ENCODE measurements at places on chromosomes 6 and 20. TPM values are rescaled to one million over a fixed set of nuclear protein-coding genes. Genes with fewer than 3 reads are reported as not detected.
A peak's percentile ranks its signal among the peaks of the same experiment; 100 is the strongest.

The SAMD3 gene
- 1.1 TPM for polyA plus RNA-seq

- DNase-seq: no peak
These were observed 5.4 kb downstream of the EYA2 start for GRCh38 chr20:46900086-46900485.

- peak; percentile 89 for DNase-seq
These were observed 74.0 kb downstream of the SSR1 start for GRCh38 chr6:7238900-7239589.

The CALHM4 gene
- 1.4 TPM for polyA plus RNA-seq

GRCh38 chr6:21150667-21151066 lies 442.9 kb upstream of the SOX4 start:
- DNase-seq: no peak

The ID1 gene
- 132 TPM for polyA plus RNA-seq

The DEFB124 gene
- polyA plus RNA-seq: 0.48 TPM

The GABBR1 gene
- polyA plus RNA-seq: 99.7 TPM

The TAAR6 gene
- polyA plus RNA-seq: 0.18 TPM

The DCBLD1 gene
- polyA plus RNA-seq: 13.9 TPM

GRCh38 chr20:55095745-55096400 lies 620.5 kb downstream of the DOK5 start:
- DNase-seq: no peak

DNA sequence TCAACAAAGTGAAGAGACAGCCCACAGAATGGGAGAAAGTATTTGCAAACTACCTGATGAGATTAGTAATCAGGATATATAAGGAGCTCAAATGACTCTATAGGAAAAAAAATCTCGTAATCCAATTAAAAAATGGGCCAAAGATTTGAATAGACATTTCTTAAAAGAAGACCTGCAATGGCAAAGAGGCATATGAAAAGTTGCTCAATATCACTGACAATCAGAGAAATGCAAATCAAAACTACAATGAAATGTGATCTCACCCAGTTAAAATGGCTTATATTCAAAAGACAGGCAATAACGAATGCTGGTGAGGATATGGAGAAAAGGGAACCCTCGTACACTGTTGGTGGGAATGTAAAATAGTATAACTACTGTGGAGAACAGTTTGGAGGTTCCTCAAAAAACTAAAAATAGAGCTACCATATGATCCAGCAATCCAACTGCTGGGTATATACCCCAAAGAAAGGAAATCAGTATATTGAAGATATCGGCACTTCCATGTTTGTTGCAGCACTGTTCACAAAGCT lies 65.0 kb downstream of the TOX2 start:
- no peak for DNase-seq

The CRIP3 gene
- 7.3 TPM for polyA plus RNA-seq

DNA sequence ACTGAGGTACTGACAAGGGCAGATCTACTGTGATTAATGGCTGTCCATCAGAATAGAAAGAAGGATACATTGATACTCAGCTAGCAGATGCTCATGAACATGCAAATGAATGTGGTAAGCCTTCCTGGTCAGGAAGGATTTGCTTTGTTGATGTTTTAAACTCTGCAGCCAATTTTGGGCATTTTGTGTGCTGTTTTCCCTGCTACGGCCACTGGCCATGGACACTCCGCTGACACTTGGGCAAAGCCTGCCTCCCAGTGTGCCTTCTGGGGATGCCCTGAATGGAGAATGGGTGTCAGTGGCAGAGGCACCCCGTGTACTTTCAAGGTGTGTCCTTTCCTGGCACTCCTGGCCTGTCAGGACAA lies 113.1 kb downstream of the SOBP start:
- DNase-seq: no peak

- no peak for DNase-seq
These were observed 61.5 kb downstream of the EDN1 start for GRCh38 chr6:12351672-12352071.

The KCNK5 gene
- 9.6 TPM for polyA plus RNA-seq

- no peak for DNase-seq
These were observed 13.2 kb upstream of the FRK start for GRCh38 chr6:116073765-116074440.

The OR2J3 gene
- not detected for polyA plus RNA-seq

DNA sequence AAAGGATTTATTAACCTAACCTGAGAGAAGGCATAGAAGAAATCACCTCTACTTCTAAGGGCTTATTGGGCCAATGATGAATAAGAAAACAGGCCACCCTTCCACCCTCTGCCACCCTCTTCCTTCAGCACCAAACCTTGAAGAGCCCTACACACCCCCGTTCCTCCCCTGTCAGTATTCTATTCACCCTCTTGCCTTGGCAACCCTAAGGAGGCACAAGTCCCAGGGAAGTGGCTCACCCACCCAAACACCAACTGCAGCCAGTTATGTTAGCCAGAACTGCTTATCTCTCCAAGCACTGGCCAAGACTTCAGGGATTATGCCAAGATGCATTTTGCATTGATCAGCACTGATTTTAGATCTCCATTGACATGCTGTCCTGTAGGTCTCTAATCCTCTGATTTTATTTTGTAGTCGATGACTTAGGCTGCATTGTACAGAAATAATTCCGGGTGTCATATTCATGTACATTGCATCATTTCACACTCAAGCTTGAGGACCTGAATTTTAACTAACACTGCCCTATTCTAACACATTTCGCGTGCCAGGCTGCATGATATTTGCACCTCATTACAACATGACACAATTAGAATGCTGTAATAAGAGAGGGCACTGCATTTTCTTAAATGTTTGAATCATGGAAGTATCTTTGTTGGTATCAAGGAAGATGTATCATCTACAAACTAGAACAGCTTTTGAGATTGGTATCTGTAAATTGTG lies 15.7 kb downstream of the CNKSR3 start:
- DNase-seq: no peak

DNA sequence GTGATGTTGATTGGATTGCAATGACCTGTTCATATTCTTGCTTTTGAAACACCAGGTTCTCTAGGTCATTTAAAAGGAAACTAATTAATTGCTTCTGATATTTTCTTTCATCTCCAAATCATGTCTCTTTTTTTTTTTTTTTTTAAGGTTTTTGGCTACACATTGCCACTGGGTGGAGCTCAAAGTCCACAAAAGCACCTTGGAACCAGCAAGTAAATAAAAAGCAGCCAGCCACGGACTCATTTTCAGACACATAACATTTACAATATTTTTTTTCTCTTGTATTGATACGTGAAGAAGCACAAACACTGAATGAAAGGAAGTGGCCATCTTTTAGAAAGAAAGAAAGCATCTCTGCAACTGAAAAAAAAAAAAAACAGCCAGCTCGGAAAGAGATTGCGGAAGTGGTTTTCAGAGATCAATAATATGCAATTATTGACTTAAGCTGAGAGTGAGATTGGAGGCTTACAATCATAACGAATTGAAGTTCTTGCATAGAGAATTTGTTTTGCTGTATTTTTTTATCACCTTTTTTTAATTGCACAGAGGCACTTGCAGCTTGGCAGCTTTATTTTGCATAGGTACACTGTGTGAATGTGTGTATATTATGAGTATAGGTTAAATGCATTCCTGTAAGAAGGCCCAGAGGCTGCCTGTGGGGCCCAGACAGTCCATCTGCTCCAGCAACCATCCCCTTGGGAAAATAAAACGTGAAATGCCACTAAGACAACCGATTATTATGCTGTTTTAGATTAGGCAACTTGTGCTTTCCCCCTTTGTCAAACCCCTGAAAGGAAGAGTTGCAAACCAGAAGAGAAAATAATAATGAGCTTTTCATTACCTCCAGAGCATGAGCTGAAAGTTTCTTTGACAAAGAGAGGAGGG lies 28.2 kb downstream of the CGA start:
- DNase-seq: peak; percentile 58

DNA sequence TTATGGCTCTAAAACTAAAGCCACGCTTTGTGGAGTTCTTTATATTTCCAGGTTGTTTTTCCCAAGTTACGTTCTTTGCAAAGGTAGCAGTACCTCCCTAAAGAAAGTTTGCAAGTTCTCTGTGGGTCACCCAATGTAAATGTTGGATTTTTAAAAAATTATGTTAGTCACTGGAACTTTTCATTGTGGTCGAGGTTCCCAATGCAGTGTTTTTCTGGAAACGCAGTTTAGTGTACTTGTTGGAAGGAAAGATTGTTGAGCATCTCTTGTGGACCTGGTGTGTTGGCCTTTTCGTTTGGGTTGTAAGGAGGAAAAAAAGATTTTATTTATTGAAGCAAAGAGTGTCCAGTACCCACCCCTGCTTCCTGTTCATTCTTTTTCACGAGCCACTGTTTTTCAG lies 1.4 kb downstream of the TOP1 start:
- DNase-seq: no peak

The MOG gene
- not detected for polyA plus RNA-seq

- no peak for DNase-seq
These were observed 7.8 kb upstream of the GFOD1 start for GRCh38 chr6:13495112-13495776.

- DNase-seq: no peak
These were observed 155.6 kb downstream of the ZFP64 start for GRCh38 chr20:52035977-52036376.

- no peak for DNase-seq
These were observed 73.2 kb downstream of the BCKDHB start for GRCh38 chr6:80179695-80180094.

The TFAP2D gene
- polyA plus RNA-seq: not detected

The ADTRP gene
- 1.2 TPM for polyA plus RNA-seq

GRCh38 chr6:124233221-124233620 lies 429.6 kb downstream of the NKAIN2 start:
- no peak for DNase-seq

The ZNF165 gene
- 4.9 TPM for polyA plus RNA-seq

- DNase-seq: peak; percentile 26
These were observed 10.9 kb upstream of the BMP5 start for GRCh38 chr6:55886185-55886836.

- DNase-seq: peak; percentile 85
These were observed 1.4 kb upstream of the FOXO3 start for GRCh38 chr6:108559097-108559883.

- no peak for DNase-seq
These were observed 21.0 kb downstream of the EPB41L1 start for GRCh38 chr20:36175475-36175995.

- DNase-seq: no peak
These were observed 447.4 kb downstream of the KIF16B start for GRCh38 chr20:16125816-16126215.

The ZNF311 gene
- polyA plus RNA-seq: 7.9 TPM

The SERPINB6 gene
- 89.2 TPM for polyA plus RNA-seq

DNA sequence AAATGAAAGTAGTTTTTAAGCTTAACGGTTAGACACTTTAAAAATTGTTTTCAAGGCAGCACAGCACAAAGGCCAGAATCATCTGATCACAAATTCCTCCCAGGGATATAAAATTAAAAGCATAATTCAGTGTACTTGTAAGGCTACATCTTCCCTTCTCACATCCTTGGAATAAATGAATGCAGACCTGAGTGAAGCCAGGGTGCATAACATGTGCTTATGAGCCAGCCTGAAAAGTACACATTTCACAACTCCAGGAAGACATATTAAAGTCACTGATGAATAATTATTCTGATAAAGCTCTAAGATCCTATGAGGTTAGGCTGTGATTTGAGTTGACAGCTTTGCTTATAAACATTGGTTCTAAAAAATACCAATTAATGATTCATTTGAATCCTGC lies 163.6 kb downstream of the BTBD9 start:
- no peak for DNase-seq

GRCh38 chr6:10386220-10386619 lies 28.7 kb downstream of the TFAP2A start:
- DNase-seq: no peak

DNA sequence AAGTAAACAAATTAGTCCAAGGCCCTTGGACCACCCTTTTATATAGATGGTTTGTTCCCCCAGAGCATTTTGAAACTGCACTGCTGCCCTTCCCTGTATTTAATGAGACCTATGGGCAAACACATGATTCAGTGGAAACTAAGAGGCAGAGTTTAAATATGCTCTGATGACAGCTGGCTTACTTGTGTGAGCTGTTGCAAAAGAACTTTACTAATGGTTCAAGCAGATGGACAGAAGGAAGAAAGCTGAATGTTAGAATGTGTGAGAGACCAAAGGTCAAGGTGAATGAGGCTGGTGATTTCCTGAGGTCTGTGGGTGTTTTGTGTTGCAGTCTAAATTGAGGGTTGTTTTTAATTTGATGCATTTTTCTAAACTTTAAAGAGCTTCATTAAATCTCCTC lies 123.0 kb upstream of the CEP162 start:
- no peak for DNase-seq

The GSTA2 gene
- 0.71 TPM for polyA plus RNA-seq

The CST5 gene
- 0.18 TPM for polyA plus RNA-seq

GRCh38 chr6:96766769-96767168 lies 70.5 kb downstream of the GPR63 start:
- no peak for DNase-seq

The SPTLC3 gene
- polyA plus RNA-seq: 28.6 TPM

The ACAT2 gene
- 46.2 TPM for polyA plus RNA-seq

The HSPA12B gene
- 11.5 TPM for polyA plus RNA-seq

The TPD52L1 gene
- polyA plus RNA-seq: 92.7 TPM

The SAPCD1 gene
- polyA plus RNA-seq: 16.0 TPM

The GHRH gene
- not detected for polyA plus RNA-seq

DNA sequence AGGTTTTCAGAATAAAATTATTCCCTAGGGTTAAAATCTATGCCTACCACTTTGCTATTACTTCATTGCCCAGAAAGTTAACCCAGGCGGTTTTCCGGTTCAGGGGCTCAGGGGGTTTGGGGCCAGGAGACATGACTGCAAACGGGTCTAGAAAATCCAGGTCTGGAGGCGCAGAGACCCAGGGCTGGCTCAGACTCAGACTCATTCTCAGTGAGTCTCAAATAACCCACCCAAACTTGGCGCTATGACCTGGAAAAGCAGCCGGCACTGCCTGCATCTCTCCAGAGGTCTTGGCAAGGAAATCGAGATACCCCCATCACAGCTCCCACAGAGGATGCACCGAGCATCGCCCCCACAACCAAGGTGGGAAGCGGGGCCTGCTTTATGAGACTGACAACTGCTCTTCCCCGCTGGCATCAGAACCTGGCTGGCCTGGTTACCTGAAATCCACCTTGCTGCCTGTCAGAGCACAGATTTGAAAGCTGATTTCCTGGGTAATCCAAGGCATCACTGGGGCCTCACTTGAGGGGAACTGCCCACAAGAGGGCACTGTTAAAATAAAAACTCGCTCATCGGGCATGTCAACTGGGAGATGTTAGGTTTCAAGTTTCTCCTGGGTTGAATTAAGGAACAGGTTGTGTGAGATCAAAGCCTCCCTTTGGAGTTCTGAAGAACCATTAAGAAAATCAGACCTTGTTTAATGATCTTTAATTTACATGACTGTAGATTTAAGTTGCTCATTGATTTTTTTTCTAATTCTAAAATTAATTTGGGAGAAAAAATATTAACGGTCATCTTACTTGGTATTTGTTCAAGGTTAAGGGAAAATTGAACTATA lies 55.1 kb downstream of the KIF16B start:
- DNase-seq: peak; percentile 42

GRCh38 chr20:4609511-4609910 lies 112.2 kb upstream of the PRND start:
- DNase-seq: no peak

GRCh38 chr6:11429577-11429976 lies 108.0 kb upstream of the TMEM170B start:
- DNase-seq: no peak

GRCh38 chr6:6588064-6588923 lies at the start of gene LY86:
Gene LY86, plus strand, starts transcription at chr6:6588720. Its CDS starts 15 bp downstream, at chr6:6588735.
- DNase-seq: no peak

Measured in left kidney (tissue), 8 donors.